ENCODE measurements at places on chromosomes 6 and 20.

DNA sequence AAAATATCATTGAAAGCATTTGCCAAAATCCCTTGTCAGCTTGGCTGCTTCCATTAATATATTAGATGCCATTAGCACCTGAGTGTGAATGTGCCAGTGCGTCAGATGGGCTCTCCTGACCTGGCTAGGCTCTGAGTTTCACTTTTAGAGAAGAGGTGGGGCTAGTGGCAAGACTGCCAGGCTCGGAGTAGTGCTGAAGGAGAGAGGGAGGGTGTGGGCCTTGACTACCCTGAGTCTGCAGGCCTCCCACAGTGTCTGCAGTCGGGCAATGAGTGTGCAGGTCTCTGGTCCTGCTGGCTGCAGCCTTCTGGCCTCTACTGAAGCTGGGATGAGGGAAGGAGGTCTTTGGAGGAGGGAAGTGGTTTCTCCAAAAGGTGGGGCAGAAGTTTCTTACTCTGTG, 34.6 kb upstream of the PNPLA1 start:
- DNase-seq: peak; percentile 68

GRCh38 chr6:110853754-110854477, 20.7 kb upstream of the AMD1 start:
- no peak for DNase-seq

GRCh38 chr6:108295676-108296075, 822 bp downstream of the AFG1L start:
- no peak for DNase-seq

DNA sequence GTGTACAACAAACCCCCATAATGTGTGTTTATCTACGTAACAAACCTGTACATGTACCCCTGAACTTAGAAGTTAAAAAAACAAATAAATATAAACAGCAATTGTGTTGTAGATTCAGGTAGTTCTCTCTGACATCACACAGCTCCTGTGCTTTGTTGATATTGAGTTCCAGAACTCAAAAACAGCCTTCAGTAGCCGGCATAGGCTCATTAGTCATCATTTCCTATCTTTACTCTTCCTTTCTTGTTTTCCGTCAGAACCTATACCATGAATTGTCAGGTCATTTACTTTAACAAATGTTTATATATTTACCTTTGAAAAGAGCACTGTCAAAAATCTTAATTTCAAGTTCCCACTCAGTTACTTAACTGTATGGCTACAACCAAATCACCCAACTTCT, 88.8 kb downstream of the ADTRP start:
- no peak for DNase-seq

DNA sequence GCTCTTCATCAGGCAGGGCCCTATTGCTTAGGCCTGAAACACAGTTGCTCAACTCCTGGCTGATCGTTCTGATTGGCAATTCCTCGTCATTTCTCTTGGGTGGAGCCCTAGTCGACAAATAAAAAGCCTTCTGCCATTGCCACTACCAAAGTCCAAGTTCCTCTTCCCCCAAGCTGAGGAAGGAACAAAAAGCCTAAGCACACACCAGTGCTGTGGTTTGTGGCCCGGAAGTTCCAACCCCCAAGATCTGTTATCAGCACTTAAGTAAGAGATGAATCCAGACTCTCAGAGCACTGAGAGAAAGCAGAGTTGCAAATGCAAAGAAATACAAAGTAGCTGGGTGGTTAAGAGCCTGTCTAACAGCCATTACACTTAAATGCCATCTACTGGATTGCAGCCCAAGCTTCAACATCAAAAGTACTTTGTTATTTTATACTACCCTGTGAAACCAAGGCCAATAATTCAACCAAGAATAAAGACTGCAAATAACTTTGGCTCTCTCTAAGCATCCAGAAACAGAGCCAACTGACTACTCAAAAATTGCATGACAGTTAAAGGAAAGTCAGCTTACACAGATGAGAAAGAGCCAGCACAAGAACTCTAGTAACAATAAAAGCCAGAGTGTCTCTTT, 1024.0 kb downstream of the GRIK2 start:
- no peak for DNase-seq

- peak; percentile 80 for DNase-seq
Observed at GRCh38 chr20:35447082-35447789, 8.2 kb upstream of the CEP250 start.

DNA sequence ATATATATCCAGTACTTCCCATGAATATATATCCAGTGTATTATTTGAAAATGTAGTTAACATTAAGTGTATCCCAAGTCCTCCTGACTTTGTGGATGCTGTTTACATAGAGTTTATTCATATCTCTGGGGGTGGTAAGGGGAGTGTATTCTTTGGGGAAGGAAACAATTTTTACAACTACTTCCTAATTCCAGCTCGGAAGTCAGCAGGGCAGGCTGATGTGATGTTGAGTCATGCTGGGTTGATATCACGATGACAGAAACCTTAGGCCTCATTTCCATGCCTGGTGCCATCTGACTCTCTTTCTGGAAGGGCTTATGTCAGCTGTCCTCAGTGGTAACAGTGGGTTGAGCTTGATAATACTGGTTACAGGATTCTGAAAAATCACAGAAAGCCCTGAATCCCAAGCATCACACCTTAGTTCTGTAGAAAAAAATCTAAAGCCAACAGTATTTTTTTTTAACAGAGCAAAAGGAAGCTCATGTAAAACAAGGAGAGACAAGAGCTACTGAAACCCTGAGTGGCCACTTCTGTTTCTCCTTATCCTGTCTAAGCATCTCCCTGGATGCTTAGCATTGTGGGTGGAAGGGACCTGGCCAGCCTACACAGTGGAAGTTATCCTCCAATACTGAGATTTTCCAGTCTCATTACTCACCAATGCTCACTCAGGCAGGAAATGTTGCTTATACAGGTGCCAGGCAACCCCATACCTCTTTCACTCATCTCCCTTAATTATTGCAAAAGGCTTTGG, 75.2 kb upstream of the IYD start:
- DNase-seq: no peak

GRCh38 chr6:53369876-53370515, 21.2 kb upstream of the ELOVL5 start:
- DNase-seq: no peak

GRCh38 chr6:47075741-47076421, 33.7 kb upstream of the ADGRF1 start:
- DNase-seq: no peak

GRCh38 chr6:105272786-105273185, 93.0 kb upstream of the POPDC3 start:
- peak; percentile 40 for DNase-seq

DNA sequence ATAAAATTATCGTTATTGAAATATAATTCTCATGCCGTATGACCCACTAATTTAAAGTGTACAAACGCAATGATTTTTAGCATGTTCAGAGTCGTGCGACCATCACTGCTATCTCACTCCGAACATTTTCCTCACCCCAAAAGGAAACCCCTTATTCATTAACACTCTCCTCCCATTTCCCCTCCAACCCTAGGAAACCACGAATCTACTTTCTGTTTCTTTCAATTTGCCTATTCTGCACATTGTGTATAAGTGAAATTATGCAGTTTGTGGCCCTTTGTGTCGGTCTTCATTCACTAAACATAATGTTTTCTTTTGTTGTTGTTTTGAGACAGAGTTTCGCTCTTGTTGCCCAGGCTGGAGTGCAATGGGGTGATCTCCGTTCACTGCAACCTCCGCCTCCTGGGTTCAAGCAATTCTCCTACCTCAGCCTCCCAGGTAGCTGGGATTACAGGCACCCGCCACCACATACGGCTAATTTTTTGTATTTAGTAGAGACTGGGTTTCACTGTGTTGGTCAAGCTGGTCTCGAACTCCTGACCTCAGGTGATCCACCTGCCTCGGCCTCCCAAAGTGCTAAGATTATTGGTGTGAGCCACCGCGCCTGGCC, 99.7 kb upstream of the ZNF217 start:
- no peak for DNase-seq
